ENCODE measurements at places on chromosomes 3 and 15.

DNA sequence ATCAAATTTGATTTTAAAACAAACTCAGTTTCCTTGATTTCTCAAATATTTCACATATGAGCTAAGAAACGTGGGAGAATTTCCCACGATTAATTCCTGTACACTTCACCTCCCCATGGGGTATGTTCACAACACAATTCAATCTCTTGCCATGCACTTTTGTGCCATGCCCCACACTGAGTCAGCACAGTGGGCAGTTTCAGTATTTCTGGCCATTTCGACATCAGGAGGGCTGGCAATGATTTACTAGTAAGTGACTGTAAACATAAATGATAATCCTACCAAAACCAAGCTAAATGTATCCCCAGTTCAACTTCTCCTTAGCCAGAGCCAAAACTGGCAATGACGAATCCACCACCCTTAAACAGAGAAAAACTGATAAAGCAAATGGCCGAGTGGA lies 293.6 kb downstream of the FGF12 start:
- no peak for DNase-seq

- DNase-seq: peak; percentile 54
Observed at GRCh38 chr3:119731560-119732343, 28.9 kb downstream of the CFAP91 start.

DNA sequence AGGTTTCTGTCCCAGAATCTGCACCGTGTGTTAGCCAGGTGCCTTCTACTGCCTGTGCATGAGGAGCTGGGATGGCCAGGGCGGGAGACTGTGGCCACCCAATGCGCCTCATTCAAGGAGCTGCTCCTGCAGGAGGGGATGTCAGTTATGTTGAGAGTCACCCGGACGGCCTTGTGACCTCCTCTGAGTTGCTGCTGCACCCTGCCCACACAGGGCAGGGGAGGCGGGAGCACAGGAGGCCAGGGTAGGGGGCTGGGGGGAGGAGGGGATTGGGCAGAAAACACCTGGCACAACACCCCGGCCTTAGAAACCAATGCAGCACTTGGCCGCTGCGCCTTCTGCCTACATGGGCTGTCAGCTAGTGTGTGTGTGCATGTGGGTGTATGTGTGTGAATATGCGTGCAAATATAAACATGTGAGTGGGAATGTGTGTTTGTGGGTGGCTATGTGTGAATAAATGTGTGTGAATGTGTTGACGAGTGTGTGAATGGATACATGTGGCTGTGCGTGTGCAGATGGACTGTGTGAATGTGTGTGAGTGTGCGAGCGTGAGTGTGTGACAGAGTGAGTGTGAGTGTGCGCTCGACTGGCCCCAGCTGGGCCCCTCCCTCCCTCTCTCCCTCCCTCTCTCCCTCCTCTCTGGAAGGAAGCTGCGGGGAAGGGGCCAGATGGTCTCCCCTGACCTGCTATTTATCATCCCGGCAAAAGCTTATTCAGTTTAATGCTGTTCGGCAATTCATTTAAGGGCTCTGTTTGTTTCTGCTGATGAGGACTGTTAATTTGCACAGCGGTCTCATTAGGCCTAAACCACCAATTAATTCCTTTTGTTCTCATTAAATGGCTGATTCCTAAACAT lies 106.9 kb downstream of the TLE3 start:
- DNase-seq: no peak

DNA sequence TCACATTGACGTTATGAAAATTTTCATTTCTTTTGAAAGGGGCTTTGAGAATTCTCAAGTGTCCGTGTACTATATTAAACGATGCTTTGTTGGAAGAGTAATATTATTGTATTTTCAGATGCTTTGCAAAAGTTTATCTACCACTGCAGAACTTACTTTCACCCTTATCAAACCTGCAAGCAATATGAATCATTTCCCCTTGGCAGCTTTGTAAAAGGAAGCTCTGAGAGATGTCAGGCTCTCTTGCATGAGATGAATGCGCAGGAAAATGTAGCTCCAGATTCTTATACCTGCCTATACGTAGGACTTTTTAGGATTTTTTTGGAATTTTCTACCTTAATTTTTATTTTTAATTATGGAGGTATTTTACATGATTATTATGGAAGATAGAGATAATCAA lies 34.5 kb downstream of the GPD1L start:
- DNase-seq: peak; percentile 78

- no peak for DNase-seq
Observed at GRCh38 chr15:54675241-54675640, 521.5 kb downstream of the RSL24D1 start.

GRCh38 chr3:111035902-111036301 lies 35.7 kb upstream of the NECTIN3 start:
- no peak for DNase-seq

DNA sequence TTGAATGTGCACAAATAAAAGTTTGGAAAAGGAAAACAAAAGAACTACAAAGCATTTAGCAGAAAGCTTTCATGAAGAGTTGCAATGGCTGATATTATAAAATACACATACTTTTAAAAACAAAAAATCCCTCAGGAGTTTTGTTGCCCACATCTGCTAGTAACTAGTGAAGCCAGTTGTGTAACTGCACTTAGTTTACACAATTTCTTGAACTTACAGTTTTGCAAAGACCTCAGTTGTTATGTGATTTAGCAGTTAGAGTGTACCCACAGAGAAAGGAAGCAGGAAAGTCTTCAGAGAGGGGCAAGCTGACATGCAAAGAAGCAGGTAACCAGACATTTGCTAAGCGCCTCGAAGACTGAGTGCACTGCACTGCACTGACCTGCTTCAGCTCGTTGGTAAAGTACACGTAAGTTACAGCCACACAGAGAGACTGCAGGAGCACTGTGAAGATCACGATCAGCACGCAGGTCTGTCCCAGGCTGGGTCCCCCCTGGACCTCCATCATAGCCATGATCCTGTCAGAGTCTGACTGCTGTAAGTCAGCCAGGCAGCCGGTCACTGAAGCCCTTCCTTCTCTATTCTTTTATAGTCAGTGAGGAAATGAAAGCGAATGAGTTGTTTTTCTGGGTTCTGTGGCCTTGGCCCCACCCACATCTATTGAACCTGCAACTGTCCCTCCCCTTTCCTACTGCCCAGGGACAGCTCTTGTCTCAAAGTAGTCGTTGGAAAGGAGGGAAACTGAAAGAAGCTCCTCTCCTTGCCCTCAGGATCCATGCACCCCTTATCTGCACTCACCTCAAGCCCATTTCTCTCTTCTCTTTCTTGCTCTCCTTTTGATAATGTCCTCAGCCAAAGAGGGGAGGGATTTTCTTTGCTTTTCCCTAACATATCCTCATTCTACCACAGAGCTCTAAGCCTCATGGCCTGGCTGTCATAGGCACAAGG lies at the start of gene TNFSF10:
Gene TNFSF10 (minus strand): TSS at position 560 of the 948 bp plus-strand sequence. CDS start 46 bp downstream, at position 514.
- peak; percentile 91 for DNase-seq

DNA sequence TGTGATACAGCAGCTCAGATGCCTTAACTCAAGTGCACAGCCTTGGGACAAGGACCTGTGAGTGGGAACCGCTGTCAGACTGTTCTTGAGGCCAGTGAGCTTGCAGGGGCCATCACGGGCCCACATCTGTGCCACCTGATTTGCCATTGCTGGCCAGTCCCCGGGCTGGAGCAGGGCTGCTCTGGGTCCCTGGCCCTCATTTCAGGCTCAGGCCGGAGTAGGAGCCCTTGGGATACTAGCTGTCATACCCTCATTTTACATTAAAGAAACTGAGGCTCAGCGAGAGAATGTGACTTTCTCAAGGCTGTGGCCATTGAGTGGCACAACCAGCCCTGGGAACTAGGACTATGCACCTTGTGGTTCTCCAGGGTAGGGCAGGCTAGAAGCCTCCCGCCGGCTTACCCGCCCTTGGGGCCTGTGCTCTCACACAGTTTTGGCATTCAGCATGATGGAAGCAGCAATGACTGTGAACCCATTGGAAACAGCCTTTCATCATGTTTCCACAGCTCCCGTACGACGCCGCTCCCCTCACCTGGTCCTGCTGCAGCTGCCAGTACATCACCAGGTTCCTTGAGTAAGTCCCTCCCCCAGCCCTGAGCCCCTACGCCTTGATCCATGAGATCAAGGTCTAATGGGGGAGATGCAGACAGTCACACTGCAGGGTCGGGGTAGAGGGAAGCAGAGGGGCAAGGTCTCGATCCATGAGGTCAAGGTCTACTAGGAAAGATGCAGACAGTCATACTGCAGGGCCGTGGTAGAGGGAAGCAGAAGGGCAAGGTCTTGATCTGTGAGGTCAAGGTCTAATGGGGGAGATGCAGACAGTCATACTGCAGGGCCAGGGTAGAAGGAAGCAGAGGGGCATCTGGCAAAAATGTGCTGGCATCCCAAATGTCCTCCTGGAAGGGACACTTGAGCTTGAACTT lies 42.2 kb downstream of the GOLGA6L10 start:
- DNase-seq: no peak

GRCh38 chr3:161694682-161695564 lies 198.3 kb downstream of the OTOL1 start:
- peak; percentile 2 for DNase-seq

GRCh38 chr3:111737706-111738086 lies 121.4 kb upstream of the PHLDB2 start:
- no peak for DNase-seq

DNA sequence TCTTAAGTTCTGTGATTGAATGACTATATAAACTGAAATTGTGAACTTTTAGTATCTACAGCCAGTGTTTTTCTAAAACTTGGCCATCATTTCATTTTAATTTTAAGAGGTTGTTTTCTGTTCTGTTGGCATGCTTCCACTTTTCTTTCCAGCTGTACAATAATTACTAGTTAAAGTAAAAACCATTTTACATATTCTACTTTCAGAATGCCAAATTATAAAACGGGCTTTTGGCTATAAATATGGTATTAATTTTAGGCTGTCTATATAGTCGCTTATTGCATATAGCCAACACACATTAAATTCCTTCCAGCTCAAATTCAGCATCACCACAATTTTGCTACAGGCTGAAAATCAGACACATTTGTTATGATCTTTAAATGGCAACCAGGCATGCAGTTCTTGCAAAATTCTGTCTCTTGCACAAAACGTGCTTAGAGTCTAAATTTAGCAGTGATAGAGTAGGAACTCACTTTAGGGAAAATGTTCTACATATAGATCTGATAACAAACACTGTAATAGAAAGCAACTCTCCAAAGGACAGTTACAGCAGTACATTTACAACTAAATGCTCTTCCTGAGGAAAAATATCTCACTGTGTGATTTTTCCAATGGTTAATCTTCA lies 81.1 kb downstream of the BTD start:
- DNase-seq: peak; percentile 61

DNA sequence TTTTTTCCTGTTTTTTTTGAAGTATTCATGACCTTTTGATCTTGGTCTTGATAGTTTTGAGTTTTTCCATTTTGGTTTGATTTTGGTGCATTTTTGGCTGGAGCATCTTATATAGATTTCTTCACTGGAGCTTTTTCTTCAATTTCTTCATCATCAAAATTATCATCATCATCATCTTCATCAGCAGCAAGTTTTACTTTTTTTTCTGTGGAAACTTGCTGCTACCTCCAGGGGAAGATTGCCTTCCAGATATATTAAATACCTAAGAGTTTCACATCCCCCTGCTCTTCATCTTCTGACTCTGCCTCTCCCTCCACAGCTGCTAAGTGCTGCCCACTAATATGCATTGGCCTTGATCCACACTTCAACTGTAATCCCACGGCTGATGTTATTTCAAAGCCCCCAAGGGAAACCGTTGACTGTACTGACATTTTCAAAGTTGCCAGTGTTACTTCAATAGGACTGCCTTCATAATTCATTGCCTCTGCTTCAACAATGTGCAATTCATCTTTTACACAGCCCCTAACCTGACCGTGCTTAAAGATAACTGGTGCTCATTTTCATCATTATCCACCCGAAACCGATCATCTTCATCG lies 151.7 kb downstream of the NR1D2 start:
- no peak for DNase-seq

DNA sequence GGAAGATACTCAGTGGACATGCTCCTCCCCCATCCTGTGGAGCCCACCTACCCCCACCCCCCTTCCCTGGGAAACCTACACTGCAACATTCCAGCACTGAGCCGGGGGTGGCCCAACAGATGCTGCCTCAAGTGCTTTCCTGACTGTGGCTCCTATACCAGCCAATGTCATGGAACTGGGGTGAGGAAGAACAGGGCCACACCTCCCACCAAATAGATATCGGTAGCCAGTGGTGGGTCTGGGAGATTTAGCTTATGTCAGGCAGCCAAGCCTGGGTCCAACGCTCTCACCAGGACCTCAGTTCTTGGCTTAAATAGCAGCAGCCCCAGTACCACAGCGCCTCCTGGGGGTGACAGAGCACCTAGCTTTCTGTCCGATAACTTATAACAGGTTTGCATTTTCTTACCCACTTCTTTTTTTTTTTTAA lies 30.3 kb downstream of the CDC25A start:
- DNase-seq: peak; percentile 57

- no peak for DNase-seq
Observed at GRCh38 chr3:128557531-128558280, 64.7 kb upstream of the GATA2 start.

DNA sequence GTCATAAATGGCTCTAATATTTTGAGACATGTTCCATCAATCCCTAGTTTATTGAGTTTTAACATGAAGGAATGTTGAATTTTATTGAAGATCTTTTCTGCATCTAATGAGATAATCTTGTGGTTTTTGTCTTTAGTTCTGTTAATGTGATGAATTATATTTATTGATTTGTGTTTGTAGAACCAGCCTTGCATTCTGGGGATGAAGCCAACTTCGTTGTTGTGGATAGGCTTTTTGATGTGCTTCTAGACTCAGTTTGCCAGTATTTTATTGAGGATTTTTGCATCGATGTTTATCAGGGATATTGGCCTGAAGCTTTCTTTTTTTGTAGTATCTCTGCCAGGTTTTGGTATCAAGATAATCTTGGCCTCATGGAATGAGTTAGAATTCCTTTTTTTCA lies 72.0 kb upstream of the CD96 start:
- no peak for DNase-seq

DNA sequence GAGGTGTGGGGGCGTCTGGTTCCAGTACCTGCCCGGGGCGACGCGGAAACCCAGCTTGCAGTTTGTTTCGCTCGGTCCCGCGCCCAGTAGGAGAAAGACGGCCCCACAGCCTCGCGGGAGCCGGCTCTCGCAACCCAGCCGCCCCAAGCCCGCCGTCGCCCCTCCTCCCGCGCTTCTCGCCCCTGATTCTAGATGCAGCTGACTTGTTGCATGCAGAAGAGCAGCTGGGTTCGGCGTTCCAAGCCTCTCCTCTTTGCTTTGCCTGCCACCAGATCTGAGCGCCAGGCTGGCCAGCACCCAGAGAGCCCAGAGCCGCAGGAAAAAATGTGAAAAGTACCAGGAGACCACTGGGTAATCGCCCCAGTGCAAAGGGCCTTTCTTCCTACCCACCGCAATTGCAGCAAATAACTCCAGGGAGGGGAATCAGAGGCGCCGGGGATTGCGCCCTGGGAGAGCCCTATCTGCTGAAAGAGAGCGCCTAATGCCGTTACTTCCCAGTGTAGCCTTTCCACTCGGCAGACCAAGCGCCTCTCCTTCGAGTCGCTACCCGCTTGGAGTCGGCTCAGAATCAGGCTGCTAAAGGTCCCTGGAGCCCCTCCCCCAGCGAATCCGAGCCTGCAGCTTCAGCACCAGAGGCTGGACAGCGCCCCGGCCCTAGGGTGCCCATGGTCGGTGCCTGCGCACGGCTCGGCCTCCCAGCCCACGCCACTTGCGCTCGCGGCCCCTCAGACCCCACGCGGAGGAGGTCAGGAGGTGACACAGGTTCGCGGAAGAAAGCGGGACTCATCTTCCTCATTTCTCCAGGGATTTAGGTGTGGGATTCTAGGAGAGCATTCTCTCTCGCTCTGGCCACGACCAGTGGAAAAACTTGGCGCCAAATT lies 15.7 kb upstream of the AEN start:
- DNase-seq: peak; percentile 19

Measured in OCI-M1 (cell line).